ENCODE measurements at places on chromosomes 11 and 22.

DNA sequence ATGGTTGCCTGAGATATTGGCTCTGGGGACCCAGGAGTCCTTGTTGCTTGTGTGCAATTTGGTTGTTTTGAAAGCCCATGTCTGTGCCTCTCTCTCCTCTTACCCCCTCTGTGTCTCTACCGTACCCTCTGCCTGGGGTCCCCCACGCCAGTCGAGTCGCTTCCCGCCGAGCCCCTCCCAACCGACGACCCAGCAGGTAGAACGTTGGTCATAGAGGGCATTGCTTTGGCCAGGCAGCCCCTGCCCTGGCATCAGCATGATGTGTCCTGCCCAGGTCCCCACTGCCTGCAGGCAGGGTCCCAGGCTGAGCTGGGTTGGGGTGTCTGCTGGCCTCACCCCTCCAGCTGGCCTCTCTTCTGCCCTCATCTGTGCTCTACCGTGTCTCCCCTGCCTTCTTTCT is 35.0 kb downstream of the TREH start:
- no peak for DNase-seq

GRCh38 chr11:120385110-120385509 is 48.9 kb downstream of the ARHGEF12 start:
- no peak for DNase-seq

DNA sequence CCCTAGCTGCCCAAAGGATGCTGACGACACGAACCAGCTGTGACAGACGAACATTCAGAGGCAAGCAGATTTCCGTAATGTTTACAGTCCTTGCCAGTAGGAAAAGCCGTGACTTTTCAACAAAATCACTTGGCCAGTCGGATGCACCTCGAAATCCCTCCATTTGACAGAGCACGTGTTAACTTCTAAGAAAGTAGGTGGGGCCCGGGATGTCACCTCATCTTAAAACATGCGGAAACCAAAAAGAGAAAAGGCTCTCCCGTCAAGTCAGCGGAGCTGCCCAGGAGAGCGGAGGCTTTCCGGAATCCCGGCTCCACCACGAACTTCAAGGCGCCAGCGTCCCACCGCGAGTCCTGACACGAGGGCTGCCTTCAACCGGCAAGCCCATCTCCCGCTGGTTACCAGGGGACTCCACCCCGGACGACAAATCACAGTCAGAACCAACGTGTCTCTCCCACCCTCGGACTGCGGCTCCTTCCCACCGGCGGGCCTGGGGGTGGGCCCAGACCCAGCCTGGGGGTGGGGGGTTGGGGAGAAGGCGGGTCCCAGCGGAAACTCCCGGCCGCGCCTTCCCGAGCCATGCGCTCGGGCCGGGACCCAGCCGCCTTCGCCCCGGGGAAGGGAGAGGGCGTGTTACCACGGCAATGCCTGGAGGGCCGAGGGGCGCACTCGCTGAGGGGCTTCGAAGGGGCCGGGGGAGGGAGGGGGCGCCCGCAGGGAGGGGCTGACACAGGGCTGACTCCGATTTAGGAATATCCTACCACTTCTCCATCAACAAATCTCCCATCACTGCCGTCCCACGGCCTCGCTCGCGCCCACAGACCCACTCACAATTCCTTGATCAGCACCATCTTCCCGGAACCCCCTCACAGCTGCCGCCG is 475 bp downstream of the PITPNB start:
- DNase-seq: peak; percentile 67

- no peak for DNase-seq
Observed at GRCh38 chr11:109001585-109001984, 336.7 kb downstream of the DDX10 start.

DNA sequence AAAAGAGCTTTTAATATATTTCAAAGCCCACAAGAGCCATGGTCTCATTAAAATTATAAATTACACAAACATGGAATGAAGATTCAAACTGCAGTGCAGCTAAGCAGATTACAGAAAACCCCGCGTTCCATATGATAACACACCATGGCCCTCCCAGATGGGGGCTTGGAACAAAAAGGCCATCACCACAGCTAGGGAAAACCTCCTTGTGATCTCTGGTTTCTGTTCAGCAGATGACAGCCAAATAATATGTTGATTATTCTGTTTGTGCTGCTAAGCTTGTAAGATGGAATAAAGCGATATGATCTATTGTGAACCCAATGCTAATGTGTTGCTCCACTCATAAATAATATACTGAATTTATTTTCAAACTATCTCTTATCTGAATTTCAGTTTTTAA is 28.5 kb downstream of the IMMP1L start:
- DNase-seq: no peak

GRCh38 chr11:121669422-121669821 is 216.7 kb upstream of the SORL1-AS1 start:
- no peak for DNase-seq

- no peak for DNase-seq
Observed at GRCh38 chr11:122723576-122723975, 68.1 kb downstream of the UBASH3B start.

- DNase-seq: no peak
Observed at GRCh38 chr11:132772703-132773545, 759.4 kb downstream of the OPCML start.

GRCh38 chr11:32597921-32598320 is 14.3 kb downstream of the EIF3M start:
- DNase-seq: no peak

GRCh38 chr11:47326198-47326597 is 26.3 kb downstream of the MYBPC3 start:
- no peak for DNase-seq

DNA sequence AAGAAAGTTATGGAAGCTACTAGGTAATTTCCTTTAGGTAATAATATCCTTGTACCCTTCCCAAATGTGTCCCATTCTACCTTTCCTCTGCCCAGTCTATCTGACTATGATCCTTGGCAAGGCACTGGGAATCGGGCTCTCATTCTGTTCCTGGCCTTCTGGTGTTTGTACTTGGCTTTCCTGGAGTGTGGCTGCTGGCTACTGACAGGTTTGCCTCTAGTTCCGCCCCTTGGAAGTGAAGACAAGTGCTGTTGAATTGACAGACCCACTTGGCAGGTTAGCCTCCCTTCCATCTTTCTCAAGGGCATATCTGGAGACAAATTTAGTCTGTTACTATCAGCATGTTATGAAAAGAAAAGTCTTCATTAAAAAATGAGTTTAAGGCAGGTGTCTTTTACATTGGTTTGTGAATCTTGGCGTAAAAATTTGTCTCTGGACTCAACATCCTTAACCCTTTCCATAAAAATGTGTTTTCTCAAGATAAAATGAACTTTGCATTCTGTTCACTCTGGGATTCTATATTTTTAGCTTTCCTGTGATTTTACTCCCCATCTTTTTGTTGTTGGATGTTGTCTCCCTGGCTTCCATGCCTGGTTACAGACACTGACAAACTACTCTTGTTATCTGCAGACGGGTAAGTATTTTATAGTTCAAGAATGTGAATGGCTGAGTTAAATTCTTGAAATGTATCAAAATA is 287.4 kb upstream of the PDGFD start:
- no peak for DNase-seq

DNA sequence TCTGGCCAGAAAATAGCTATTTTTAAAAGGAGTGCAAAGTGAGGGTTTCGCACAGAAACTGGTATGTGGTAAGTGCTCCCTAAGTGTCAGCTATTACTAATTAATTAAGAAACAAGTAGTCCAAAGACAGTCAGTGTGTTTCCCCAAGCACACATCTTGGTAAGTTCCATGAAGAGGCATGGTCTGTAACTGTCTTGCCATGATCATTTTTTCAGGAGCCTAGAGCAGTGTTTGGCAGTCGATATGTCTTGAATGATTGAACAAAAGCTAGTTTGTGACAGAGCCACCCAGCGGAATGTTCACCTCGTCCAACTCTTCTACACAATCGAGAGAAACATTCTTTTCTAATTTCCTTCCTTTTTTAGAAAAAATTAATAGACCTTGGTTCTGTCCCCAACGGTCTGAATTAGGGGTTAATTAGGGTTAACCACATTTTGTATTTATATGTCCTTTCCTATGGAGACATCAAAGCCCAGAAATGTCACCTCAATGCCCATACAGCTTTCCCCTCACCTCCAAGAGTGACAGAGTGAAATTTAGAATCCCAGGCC is 57.6 kb upstream of the FTH1 start:
- no peak for DNase-seq

GRCh38 chr22:38802671-38803121 is 8.8 kb upstream of the DNAL4 start:
- peak; percentile 63 for DNase-seq

- peak; percentile 72 for DNase-seq
Observed at GRCh38 chr11:34585735-34586487, 35.0 kb upstream of the EHF start.

DNA sequence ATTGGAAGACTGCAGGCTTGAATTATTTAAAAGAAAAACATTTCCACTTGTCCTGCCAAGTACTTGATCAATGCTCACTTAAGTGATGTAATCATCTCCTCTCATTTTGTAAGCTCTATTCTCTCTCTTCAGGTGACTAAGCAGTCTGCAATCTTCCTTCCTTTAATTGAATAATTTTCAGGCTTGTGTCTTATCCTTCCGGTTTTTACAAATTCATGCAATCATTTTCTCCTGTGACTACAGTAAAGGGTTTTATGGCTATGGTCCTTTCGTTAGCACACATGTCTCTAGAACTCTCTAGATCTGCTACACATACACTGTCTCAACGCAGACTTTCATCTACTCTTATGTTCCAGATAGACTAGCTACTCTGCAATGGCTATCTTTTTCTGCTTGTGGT is 12.6 kb upstream of the UPB1 start:
- peak; percentile 32 for DNase-seq

- no peak for DNase-seq
Observed at GRCh38 chr11:18449251-18449650, 6.4 kb upstream of the LDHAL6A start.

GRCh38 chr11:4087551-4087950 is 7.0 kb upstream of the RRM1 start:
- DNase-seq: peak; percentile 27

- DNase-seq: no peak
Observed at GRCh38 chr11:130118165-130118564, 41.4 kb upstream of the ST14 start.

GRCh38 chr22:44331881-44332714 is 19.3 kb upstream of the SHISAL1 start:
- DNase-seq: no peak

DNA sequence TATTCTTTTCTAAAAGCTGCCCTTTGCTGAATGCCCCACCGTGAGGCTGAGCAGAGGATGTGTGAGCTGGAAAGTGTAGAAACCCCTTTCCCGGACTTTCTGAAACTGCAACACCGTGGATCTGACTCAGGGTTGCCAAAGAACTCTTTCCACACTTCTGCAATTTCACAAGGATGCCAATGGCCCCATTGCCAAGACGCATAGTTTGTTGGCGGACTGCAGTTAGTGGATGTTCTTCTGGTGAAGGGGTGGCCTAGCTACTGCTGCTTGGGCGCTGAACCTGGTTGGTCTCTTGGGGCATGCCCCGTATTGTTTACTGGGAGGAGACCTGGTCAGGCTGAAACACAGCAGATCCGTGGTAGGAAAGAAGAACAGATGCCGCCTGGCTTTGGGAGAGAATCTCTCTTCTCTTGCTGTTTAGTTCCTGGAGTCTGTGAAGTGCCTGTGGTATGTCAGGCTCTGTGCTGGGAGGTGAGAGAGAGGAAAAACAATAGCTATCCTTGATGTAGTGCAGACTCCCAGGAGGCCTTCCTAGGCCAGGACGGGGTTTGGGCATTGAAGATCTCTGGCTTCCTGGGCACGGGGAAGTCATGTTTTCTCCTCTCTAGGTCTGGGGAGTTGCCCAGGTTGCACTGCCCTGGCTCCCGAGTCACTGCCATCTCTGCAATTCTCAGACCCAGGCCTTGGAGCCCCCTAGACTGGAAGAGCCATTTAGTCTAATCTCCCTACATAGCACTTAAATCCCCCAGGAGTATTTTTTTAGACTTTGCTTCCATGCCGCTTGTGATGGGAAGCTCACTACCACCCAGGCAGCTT is 26.9 kb downstream of the CD82 start:
- no peak for DNase-seq

All from RKO (cell line).